Hepatic stellate cell (primary cell): ENCODE measurements at places on chromosomes 3 and 15.

GRCh38 chr3:72214066-72214951 is 429.4 kb upstream of the PROK2 start:
- DNase-seq, result no peak

DNA sequence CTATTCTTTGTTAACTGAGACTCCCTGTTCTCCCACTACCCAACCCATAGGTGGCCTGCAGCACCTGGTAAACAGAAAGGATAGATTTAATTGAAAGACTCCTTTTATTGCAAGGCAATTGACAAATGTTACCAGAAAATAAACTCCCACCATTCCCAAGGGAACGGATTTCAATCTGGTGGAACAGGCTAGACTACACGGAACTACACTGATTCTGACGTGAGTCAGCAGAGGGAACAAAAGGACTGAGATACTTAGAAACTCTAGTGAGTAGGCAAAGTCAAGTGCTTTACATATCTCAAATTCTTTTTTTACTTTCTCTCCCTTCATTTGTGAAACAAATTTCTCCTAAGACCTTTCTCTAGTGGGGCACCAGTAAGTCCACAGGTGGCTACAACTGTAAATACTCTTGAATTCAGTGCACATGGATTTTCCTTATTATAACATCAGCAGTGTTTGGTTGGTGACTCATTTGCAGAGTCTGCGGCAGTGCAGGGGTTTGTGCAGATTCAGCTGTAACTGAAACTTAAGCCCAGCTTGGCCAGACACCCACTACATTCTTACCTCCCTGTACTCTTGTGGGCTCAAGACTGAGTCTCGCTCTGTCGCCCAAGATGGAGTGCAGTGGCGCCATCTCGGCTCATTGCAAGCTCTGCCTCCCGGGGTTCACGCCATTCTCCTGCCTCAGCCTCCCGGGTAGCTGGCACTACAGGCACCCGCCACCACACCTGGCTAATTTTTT is 34.3 kb upstream of the PLSCR2 start:
- DNase-seq, result peak; percentile 56

GRCh38 chr3:9217784-9218513 is 31.5 kb downstream of the SRGAP3 start:
- DNase-seq, result no peak

DNA sequence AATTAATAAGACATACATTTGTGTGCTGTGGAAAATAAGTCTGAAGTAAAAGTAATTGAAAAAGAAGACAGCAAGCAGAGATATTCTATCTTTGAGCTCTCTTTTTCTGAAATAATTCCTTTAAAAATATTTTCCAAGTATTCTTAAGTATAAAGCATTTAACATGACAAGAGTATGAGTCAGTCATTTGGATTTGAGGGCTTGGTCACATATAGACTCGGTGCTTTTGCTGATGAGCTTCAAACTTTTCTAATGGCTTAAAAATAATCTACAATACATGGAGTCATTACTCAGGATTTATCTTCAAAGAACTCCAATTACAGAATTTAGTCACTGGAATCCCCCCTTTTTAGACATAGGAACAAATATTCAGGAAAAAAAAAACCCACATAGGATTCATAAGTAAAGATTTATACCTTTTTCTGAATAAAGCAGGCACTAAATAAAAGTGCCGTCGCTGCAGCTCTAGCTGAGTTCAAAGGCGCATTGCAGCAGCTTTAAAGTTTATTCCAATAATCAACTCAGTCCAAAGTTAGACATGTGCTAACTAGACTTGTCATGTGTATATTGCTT is 147.5 kb downstream of the CTNNB1 start:
- DNase-seq, result no peak

DNA sequence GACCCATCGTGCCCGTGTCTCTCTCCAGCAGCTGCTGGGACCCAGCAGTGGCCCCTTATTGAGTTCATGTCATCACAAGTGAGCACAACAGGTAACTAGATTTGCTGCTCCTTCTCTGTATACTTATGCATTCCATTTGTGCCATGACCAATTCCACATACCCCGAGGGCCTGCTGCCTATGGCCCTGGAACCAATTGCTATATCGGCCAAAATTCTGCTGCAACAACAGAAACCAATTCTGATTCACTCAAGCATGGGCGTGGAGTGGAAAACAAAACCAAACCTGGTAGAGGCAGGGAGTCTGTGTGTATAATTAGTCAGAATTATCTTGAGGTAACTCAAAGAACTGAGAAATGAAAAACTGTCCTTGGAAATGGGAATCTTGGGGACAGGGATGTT is 516.6 kb downstream of the EPHB1 start:
- DNase-seq, result no peak

GRCh38 chr15:59492389-59493377 is 54.7 kb downstream of the FAM81A start:
- DNase-seq, result peak; percentile 50

GRCh38 chr3:166283840-166284239 is 446.6 kb upstream of the BCHE start:
- no peak for DNase-seq
